K562 (cell line): ENCODE measurements at places on chromosomes 7 and 10. TPM values are rescaled to one million over a fixed set of nuclear protein-coding genes. Genes with fewer than 3 reads are reported as not detected.

DNA sequence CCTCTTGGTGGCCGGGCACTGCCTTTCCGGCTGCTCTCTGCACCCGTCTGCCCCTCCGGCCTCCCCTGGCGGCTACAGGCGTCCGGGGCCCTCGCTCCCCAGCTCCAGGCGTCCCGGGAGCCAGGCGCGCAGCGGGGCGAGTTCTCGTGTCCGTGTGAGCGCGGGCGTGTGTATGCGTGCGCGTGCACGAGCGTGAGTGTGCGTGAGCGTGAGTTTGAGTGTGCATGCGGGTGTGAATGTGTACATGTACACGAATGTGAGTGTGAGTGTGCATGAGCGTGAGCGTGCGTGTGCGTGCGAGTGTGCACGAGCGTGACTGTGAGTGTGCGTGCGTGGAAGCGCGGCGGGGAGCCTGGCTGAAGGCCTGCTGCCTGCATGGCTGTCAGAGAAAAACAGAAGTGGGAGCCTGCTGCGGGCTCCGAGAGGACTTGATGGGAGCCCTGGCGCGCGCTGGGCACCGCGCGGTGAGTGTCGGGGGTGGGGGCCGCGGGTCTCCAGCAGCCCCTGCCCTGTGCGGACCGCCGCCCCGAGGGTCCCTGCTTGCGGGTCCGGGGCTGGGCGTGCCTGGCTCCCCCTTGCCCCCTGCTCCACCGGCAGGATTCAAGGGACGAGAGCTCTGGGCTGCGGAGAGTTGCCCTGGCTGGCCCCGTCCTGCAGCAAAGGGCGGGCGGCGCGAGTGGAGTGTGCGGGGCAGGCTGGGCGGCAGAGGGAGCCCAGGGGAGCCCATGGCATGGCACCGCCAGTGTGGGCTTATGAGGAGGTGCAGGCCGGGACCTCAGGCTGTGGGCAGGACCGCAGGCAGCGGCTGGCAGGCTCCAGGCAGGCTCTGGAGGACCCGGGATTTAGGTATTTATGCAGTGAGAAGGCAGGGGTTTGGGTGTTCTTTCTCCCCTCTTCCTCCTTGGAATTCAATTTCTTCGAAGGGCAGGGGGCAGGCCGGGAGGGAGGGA is 75.8 kb upstream of the EN2 start:
- H3K27ac ChIP-seq: no peak overlapping the region
- peaks cover 94% of the 10 kb centered on the region for H3K27me3 ChIP-seq
- H3K4me3 ChIP-seq: no peak overlapping the region
- no peaks in the 10 kb centered on the region for H3K4me1 ChIP-seq
- no peaks in the 10 kb centered on the region for H3K36me3 ChIP-seq
- DNase-seq: no peak

DNA sequence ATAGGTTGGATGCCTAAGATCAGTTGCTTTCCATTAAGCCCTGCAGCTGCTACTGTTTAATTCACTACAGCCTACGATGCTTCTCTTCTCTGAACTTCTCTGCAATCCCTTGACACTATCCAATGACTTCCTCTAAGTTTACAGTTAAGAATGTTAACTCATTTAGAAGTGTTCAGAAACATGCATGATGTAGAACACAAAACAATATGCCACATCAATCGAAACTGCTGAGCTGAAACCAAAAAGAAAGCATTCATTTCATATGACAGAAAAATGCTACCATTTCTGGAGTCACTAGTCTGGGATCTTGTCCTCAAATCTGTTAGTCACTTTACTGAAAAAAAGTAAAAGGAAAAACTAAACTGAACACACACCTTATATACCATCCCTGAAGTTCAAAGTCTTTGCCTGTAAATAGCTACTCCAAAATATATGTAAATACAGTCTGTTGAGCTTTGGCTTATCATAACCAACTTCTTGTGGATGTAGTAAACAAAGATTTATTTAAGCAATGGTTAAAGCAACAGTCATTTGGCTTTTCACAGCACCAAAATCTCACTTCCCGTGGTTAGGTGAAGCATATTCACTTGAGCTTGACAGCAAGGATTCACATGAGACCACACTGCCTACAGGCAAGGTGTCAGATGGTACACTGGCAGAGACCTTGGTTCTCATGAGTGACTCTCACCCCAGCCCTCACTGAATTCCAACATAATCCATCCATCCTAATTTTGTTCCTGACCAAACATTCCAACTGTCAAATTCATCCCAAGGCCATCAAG is 187.0 kb downstream of the PPP1R17 start:
- H3K36me3 ChIP-seq: no peaks in the 10 kb centered on the region
- no peaks in the 10 kb centered on the region for H3K27me3 ChIP-seq
- DNase-seq: no peak
- H3K4me1 ChIP-seq: no peaks in the 10 kb centered on the region
- H3K4me3 ChIP-seq: no peak overlapping the region
- no peak overlapping the region for H3K27ac ChIP-seq

The FOXP2 gene
- total RNA-seq: not detected in 2 replicates

- H3K4me3 ChIP-seq: no peak overlapping the region
- H3K4me1 ChIP-seq: no peaks in the 10 kb centered on the region
- no peak overlapping the region for H3K27ac ChIP-seq
These were observed 32.4 kb downstream of the TES start for GRCh38 chr7:116242759-116243158.

GRCh38 chr7:98054585-98054984 is 52.1 kb upstream of the LMTK2 start:
- H3K36me3 ChIP-seq: no peaks in the 10 kb centered on the region
- H3K27me3 ChIP-seq: peaks cover 21% of the 10 kb centered on the region; the same call in 2 of the 3 replicates
- no peak overlapping the region for H3K4me3 ChIP-seq
- no peak for DNase-seq
- H3K27ac ChIP-seq: no peak overlapping the region

- no peaks in the 10 kb centered on the region for H3K4me1 ChIP-seq
- no peaks in the 10 kb centered on the region for H3K27me3 ChIP-seq
- DNase-seq: no peak
These were observed 86.5 kb upstream of the CELF2 start for GRCh38 chr10:10930979-10931743.

GRCh38 chr7:93949423-93949822 is 27.9 kb downstream of the GNG11 start:
- no peaks in the 10 kb centered on the region for H3K4me1 ChIP-seq
- H3K27ac ChIP-seq: no peak overlapping the region
- no peak overlapping the region for H3K4me3 ChIP-seq
- H3K36me3 ChIP-seq: no peaks in the 10 kb centered on the region
- no peaks in the 10 kb centered on the region for H3K27me3 ChIP-seq

- DNase-seq: no peak
- H3K27me3 ChIP-seq: no peaks in the 10 kb centered on the region
- no peak overlapping the region for H3K27ac ChIP-seq
- peaks cover 46% of the 10 kb centered on the region; the same call in 2 of the 3 replicates for H3K36me3 ChIP-seq
- H3K4me1 ChIP-seq: peaks cover 5% of the 10 kb centered on the region; the same call in 1 of the 3 replicates
- no peak overlapping the region for H3K4me3 ChIP-seq
These were observed 2.7 kb upstream of the PRKRIP1 start for GRCh38 chr7:102393467-102393866.

The DENND11 gene
- 0.49 and 0.65 TPM in 2 replicates for total RNA-seq

GRCh38 chr10:120584786-120585185 is 127.8 kb downstream of the PLPP4 start:
- H3K27me3 ChIP-seq: no peaks in the 10 kb centered on the region
- H3K36me3 ChIP-seq: no peaks in the 10 kb centered on the region
- H3K27ac ChIP-seq: no peak overlapping the region
- H3K4me1 ChIP-seq: no peaks in the 10 kb centered on the region
- DNase-seq: no peak
